Esophagus mucosa (tissue), 1 donor: ENCODE measurements at places on chromosomes 3 and 15.

DNA sequence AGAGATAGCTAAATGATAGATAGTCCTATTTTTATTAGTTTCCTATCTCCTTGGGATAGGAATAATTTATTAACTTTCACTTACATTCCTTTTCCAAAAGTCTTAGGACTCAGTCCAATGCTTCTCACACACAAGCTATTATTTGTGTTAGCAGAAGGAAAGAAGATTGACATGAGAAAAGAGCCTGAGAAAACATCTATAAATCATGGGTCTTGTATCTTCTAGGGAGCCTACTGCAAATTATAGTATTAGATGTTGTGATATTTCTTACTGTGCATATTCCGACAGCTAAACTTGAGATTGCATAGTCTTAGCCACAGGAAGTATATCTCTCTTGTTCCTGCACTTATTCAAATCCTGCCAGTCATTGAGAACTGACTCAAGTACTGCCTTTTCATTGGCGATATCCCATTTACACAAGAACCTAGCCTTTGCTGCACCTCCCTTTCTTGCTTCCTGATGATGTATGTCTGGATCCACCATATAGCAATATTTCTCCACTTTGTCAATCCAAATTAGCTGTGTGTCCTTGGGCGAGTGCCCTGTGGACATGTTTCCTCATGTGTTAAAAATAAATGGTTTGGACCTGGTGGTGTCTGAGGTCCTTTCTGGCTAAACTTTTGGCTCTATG is 245.1 kb upstream of the LMCD1 start:
- no peak for ATAC-seq

GRCh38 chr3:126102530-126102951 is 18.6 kb upstream of the SLC41A3 start:
- no peak for ATAC-seq

DNA sequence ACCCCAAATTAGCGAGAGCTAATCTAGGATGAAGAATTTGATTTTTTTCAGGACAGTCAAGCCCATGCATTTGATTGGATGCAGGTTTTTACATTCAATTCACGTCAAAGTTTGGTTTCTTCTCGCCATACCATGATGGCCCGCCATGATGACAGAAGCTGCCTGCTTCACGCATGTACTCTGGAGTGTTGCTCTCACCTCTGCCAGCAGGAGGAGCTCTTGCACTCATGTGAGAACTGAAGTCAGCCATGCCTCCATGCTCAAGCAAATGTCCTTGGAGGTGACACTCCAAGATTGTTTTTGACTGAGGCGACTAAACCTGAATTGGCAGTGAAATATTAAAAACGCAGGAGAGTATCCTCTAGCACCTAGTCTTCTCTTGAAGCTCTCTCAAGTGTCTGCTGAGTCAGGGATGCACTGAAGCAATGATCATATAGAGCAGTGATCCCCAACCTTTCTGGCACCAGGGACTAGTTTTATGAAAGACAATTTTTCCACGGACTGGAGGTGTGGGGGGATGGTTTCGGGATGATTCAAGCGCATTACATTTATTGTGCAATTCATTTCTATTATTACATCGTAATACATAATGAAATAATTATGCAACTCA is 120.9 kb downstream of the SAMMSON start:
- ATAC-seq, result peak; percentile 43

DNA sequence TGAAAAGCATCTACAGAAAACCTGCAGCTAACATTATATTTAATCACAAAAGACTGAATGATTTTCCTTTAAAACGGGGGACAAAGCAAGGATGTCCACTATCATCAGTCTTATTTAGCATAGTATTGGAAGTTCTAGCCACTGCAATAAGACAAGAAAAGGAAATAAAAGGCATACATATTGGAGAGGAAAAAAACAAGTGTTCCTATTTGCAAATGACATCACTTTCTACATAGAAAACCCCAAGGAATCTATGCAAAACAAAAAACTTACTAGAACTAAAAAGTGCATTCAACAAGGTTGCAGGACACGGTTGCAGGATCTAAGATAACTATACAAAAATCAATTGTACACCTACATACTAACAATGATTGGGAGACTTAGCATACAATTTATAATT is 101.6 kb upstream of the MEF2A start:
- ATAC-seq, result no peak

- no peak for ATAC-seq
Observed at GRCh38 chr3:111975131-111975530, 3.7 kb upstream of the ABHD10 start.
